Left kidney (tissue), 8 donors: ENCODE measurements at places on chromosomes 13 and 19. TPM values are rescaled to one million over a fixed set of nuclear protein-coding genes. Genes with fewer than 3 reads are reported as not detected.
A peak's percentile ranks its signal among the peaks of the same experiment; 100 is the strongest.

Gene TMEM255B
- polyA plus RNA-seq, result 5.4 TPM

Gene TUBB4A
- 27.6 TPM for polyA plus RNA-seq

Gene CLEC4M
- 1.8 TPM for polyA plus RNA-seq

Gene CEACAM3
- not detected for polyA plus RNA-seq

Gene IQCN
- 7.2 TPM for polyA plus RNA-seq

GRCh38 chr13:43640476-43640875 lies 146.3 kb downstream of the ENOX1 start:
- no peak for DNase-seq

GRCh38 chr13:106464076-106464475 lies 71.4 kb downstream of the EFNB2 start:
- DNase-seq, result no peak

- no peak for DNase-seq
Observed at GRCh38 chr13:104320446-104320845, 1254.2 kb upstream of the SLC10A2 start.

GRCh38 chr13:59793107-59793506 lies 370.6 kb downstream of the DIAPH3 start:
- no peak for DNase-seq

GRCh38 chr13:31922724-31923123 lies 108.8 kb upstream of the FRY start:
- DNase-seq, result no peak

- DNase-seq, result no peak
Observed at GRCh38 chr13:41460930-41461329, 3.6 kb downstream of the RGCC start.

DNA sequence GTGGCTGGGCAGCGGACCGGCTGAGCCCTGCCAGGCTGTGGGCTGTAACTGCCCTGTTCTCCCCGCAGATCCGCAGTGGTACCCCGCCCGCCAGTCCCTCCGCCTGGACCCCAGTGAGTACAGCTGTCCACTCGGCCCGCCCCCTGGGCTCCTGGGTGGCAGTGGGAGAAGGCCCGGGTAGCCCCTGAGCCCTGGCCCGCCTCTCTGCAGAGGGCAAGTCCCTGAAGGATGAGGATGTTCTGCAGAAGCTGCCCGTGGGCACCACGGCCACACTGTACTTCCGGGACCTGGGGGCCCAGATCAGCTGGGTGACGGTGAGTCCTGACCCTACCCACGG lies 8.3 kb downstream of the NDUFB7 start:
- DNase-seq, result no peak

DNA sequence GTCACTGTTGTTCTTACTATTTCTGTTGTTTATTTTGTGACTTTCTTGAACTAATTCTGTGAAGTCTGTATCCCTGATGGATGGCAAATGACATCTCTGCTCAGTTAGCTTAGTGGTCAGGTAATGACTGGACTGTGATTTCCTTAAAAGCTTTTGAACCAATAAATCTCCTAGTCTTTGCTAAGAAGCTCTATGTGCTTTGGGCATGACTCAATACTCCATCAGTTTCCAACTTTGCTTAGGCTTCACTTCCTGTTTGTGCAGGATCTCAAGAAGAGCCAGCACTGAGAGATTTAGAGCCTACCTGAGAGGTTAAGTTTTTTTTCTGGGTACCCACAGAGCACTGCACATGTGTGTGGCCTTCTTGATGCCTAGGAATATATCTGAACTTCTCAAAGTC lies 329.7 kb upstream of the HTR2A start:
- DNase-seq, result no peak

DNA sequence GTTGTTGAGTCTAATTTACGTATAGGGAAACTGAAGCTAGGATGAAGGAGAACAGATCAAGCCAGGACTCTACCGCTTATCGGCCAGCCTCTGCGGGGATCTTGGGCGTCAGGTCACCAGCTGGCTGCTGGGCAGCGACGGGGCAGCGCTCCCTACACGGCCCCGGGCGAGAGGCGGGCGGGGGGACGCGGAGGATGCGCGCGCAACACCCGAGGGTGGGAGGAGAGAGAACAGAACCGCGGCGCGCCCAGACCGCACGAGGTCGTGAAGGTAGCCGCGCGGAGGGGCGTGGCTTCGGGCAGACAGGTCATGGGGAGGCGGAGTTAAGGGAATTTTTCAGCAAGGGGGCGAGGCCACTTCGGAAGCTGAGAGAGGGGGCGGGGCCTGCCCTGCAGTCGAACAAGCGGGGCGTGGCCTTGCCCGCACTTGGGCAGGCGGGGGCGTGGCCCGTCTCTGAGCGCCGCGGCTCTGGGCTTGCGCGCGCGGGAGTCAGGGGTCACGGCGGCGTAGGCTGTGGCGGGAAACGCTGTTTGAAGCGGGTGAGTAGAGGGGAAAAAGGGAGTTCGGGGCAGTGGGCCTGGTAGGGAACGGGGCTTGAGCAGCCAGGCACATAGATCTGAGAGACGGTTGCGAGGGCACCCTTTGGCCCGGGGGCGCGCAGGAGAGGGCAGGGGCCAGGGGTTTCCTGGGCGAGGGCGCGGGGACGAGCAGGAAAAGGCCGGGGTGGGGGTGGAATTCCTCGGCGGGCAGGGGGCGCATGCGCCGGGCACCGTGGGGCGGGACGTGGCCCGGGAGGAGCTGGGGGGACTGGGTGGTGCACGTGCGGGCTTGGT lies at the start of gene POLD1:
Gene POLD1 (plus strand): TSS at position 496 of the 833 bp plus-strand sequence. CDS start 14,505 bp downstream, outside the sequence.
- DNase-seq, result peak; percentile 95

DNA sequence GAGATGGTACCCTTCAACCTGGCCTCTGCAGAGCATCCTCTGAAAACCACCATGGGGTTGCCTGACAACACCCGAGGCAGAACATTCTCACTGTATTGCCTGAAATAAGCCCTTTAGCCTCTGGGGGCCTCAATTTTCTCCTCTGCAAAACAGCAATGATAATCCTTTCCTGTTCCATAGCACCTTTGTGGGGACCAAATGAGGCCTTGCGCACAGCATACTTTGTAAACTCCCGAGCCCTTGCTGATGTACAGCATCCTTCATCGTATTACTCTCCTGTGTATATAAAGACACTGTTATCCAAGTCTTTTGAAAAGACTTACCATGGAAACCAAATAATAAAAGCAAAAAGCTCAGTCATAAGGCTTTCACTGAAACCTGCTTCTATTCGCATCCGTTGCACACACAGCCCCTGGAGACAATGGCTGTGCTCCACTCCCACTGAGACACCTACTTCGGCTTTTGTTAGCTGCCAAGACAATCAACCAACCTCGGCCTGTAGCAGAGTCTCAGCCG lies 276.0 kb downstream of the FOXO1 start:
- DNase-seq, result no peak

GRCh38 chr13:47798906-47799305 lies 202.2 kb downstream of the SUCLA2 start:
- no peak for DNase-seq

GRCh38 chr19:55075371-55075998 lies at the start of gene EPS8L1:
EPS8L1 (plus strand) TSS chr19:55075869; CDS start chr19:55076445, 576 bp downstream.
- DNase-seq, result peak; percentile 77

DNA sequence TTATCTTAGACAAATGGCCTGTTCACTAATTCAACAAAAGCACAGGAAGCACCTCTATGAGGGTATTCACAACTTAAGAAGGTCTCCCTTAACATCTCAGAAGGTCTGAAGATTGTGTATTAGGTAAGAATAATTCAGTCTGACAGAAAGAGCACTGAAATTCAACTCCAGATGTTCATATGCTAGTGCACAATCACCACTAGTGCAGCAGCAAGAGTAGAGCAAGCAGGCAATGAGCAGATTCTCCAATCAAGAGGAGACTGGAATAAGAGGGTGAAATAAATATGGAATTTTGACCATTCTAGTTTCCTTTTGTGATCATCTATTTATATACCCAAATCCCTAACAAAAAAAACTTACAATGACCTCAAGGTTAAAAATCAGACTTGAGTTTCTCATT lies 52.0 kb downstream of the MPHOSPH8 start:
- no peak for DNase-seq

DNA sequence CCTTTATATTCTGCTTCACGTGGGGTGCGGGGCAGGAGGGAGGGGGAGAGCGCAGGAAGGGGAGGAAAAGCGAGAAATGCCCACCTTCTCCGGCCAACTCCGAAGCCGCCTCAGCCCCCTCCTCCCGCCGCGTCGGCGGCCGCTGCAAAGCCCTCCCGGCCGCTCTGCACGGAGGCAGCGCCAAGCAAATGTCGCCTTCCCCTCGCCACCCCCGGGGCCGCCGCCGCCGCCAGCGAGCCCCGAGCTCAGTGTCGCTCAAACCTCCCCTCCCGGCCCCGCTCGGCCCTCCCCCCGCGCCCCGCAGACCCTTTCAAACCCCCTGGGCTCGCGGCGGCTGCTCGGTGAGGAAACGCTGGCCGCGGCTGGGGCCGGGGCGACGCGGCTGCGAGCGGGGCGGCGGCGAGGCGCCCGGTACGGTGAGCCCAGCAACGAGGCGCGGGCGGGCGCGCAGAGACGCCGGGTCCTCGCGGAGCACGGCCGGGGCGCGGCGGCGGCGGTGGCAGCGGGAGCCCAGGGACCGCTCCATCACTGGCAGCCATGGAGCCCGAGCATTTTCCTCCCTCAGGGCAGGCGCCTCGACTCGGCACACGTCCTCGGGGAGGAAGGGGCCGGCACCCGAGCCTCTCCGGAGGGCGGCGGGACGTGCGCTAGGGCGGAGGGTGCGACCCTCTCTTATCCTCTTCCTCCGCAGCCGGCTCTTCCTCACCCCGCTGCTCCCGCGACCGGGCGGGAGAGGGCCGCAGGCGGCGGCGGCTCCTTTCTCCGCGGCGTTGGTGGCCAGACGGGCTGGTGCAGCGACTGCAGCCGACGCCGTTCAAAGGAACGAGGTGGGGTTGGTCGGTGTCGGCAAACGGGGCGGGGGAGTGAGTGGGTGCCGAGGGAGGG lies 463 bp upstream of the TSC22D1 start:
- no peak for DNase-seq

DNA sequence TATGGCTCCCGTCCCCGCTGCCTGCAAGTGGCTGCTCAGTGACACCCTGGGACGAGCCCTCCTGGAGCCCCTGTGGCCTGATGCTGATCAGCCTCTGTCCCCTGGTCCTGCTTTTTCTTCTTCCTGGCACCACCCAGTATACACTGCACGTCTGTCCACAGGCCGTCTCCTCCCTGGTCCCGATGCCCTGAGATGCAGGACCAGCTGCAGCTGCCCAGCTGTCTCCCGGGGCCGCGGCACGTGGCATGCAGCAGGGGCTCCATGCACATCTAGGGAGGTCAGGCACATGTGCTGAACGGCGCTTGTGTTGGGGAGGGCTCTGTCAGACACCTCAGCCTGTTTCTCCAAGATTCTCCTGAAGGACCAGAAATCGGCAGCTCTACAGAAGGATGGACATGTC lies 30.2 kb downstream of the ZFR2 start:
- no peak for DNase-seq
